Common myeloid progenitor, CD34-positive (primary cell): ENCODE measurements at places on chromosomes 4 and X.

DNA sequence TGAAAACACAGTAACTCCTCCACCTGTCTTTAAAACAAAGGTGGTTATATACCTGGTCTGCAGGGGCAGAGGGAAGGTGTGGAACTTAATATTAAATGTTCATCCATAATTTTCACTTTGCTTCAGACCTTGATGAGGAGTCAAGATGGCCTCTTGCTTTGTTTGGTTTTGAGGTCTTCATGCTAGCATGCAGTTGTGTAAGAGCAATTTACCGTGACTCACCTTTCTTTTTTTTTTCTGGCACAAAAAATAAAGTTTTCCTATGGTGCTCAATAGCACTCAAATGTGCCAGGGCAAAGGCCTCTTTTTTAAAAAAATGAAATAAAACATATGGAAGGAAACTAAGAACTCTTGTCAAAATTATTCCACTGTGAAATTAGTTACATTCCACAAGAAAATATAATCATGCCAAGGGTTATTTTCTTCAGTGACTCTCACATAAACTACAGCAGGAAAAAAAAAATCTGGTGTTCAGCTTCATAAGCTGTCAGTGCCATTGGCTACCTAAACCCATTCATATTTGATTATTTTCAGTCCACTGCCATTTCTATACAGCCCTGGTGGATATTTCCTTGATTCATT, 128.2 kb downstream of the SLC7A11 start:
- H3K36me3 ChIP-seq: no peaks in the 10 kb centered on the region
- H3K27me3 ChIP-seq: no peaks in the 10 kb centered on the region
- H3K27ac ChIP-seq: no peak overlapping the region
- DNase-seq: no peak
- H3K4me1 ChIP-seq: no peaks in the 10 kb centered on the region

- no peak for DNase-seq
- no peaks in the 10 kb centered on the region for H3K27me3 ChIP-seq
- no peak overlapping the region for H3K4me3 ChIP-seq
- no peak overlapping the region for H3K27ac ChIP-seq
- no peaks in the 10 kb centered on the region for H3K36me3 ChIP-seq
Measured at GRCh38 chr4:56859841-56860240, 38.3 kb upstream of the SPINK2 start.

- no peak overlapping the region for H3K4me3 ChIP-seq
- H3K27ac ChIP-seq: no peak overlapping the region
- no peaks in the 10 kb centered on the region for H3K36me3 ChIP-seq
- H3K4me1 ChIP-seq: no peaks in the 10 kb centered on the region
- H3K27me3 ChIP-seq: no peaks in the 10 kb centered on the region
Measured at GRCh38 chr4:172543249-172543648, 625.4 kb upstream of the GALNT7 start.

DNA sequence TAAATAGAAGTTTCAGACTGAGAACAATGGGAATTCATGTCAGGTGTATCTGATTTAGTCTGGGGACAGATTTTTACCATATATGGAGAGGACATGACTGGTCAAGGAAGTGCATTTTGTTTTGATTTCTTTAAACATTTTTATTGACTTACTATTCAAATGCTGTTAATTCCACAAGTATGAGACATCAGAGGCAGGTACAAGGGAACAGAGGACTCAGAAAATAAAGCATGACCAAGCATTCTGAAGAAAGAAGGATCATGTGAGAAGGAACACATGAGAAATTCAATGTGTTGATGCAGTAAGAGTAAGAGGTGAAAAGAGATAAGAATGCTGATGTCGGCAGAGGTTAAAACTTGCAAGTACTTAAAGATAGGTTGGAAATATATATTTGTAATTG, 1452.6 kb downstream of the PCDH7 start:
- H3K27ac ChIP-seq: no peak overlapping the region
- DNase-seq: no peak
- H3K4me1 ChIP-seq: no peaks in the 10 kb centered on the region
- no peaks in the 10 kb centered on the region for H3K36me3 ChIP-seq
- no peaks in the 10 kb centered on the region for H3K27me3 ChIP-seq

DNA sequence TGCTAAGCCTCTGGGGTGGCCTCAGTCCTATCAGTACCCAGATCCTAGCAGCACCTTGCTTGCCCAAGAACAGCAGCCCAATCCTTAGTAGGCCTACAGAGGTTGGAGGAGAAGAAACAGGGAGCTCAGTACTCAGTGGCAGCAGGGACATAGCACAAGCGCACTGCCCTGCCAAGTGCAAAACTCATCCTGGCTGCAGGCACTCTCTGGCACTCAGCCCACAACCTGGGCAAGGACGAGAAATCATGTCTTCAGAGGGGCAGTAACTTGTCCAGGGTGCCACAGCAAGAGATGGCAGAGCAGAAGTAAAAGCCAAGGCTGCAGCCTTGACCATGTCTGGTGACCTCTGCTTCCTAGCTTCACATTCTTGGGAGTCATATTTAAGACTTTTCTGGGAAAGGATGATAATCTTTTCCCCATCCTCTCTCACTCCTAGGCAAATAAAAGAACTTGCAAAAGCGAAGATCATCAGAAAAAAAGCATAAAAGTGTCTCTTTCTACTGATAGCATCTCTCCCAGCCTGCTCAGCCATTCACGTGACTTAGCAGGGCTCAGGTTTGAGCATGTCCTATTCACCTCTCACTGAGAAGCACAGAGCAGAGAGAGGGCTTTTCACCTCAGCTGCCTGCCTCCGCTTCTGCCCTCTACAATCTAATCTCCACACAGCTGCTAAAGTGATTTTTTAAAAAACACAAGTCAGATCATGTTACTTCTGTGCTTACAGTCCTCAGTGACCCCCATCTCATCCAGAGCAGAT, 37.2 kb upstream of the MAGEA4 start:
- H3K27me3 ChIP-seq: no peaks in the 10 kb centered on the region
- DNase-seq: no peak
- no peak overlapping the region for H3K27ac ChIP-seq

DNA sequence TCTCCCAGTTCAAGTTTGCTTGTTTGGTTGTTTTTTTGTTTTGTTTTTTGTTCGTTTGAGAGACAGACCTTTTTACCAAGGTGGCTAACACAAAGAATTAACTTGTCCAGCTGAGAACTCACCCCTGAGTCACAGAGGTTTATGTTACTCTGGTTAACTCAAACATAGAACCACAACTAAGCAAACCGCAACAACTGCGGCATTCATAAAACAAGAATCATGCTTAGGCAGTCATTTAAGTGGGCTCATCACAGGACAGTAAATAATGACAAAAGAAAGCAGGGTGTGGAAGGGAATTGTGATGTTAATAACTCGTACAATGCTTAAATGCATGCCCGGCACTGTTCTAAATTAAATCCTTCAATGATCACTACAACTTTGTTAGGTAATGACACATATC, 24.7 kb upstream of the IL13RA1 start:
- H3K4me1 ChIP-seq: no peaks in the 10 kb centered on the region
- no peak overlapping the region for H3K4me3 ChIP-seq
- H3K27ac ChIP-seq: no peak overlapping the region
- DNase-seq: no peak
- H3K27me3 ChIP-seq: no peaks in the 10 kb centered on the region
- no peaks in the 10 kb centered on the region for H3K36me3 ChIP-seq

DNA sequence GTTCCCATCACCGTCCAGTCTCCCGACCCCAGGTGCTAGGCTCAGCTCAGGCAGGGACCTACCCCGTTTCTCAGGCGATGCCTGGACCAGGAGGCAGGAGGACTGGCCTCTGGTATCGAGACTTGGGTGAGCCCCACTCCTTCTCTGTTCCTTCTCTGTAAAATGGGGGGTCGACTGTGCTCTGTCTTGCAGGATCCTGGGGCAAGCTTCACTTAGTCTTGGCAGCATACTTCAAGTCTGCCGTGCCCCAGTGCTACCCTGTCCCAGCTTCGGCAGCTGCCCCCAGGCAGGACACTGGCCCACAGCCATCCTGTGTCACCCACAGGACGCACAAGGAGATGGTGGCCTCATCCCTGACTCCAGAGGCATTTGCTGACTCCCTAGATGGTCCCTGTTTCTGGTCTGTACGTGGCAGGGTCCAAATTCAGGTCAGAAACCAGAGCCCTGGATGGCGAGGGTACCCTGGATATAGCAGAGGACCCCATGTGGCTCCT, 7.0 kb upstream of the HAUS7 start:
- no peaks in the 10 kb centered on the region for H3K36me3 ChIP-seq
- DNase-seq: no peak
- H3K4me1 ChIP-seq: peaks cover 10% of the 10 kb centered on the region
- no peak overlapping the region for H3K4me3 ChIP-seq
- H3K27ac ChIP-seq: no peak overlapping the region

DNA sequence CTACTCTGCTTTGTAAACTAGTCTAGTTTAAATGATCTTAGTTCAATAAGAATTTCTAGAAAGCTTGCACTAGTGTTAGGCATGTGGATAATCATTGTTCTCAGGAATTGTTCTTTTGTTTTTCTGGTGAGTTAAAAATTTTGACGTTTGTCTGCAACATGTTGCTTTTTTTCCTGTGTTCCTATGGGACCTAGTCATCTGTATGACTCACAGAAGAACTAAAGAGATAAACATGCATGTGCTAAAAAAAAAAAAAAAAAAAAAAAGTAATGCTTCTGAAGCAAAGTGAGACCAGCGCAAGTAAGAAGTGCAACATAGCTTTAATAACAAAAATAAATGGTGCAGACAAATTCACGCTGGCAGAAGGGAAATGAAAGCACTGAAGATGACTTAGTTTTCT, 471.2 kb downstream of the IQCM start:
- H3K4me1 ChIP-seq: no peaks in the 10 kb centered on the region
- no peaks in the 10 kb centered on the region for H3K36me3 ChIP-seq
- no peak for DNase-seq
- H3K27me3 ChIP-seq: no peaks in the 10 kb centered on the region
- no peak overlapping the region for H3K27ac ChIP-seq

DNA sequence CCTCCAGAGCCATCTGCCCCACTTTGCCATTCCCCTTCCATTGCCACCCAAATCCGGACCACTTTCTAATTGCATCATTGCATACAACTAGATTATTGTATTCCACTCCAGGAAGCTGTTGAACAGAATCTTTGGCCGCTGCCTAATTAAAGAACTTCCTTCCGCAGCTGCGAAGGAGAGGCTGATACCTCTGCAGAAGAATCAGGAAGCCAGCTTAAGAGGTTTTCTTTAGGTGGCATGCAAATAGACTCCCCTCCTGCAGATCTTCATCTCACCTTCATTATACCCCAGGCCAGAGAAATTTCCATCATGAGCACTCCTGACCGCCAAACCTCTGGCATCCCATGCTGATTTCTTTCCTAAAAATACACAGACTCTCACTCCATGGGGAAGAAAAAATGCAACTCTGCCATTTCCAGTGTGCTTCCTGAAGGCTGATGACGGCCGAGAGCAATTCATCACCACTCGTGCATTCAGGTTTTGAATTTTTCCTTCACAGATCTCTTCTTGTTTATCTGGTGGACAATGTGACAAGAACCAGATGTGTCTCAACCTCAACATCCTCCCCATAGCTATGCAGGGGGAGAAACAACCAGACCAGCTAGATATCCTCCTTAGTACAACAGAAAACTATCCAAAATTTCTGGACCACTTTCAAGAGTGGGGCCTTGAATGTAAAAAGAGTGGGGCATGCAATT, 31.2 kb downstream of the LGI2 start:
- peaks cover 11% of the 10 kb centered on the region for H3K27me3 ChIP-seq
- no peak overlapping the region for H3K4me3 ChIP-seq
- H3K27ac ChIP-seq: no peak overlapping the region
- peaks cover 11% of the 10 kb centered on the region for H3K4me1 ChIP-seq
- peak; percentile 49 for DNase-seq

- H3K27me3 ChIP-seq: no peaks in the 10 kb centered on the region
- H3K27ac ChIP-seq: peak overlapping the region; percentile 91
- peak overlapping the region; percentile 84 for H3K4me3 ChIP-seq
- peaks cover 9% of the 10 kb centered on the region for H3K36me3 ChIP-seq
- H3K4me1 ChIP-seq: peaks cover 7% of the 10 kb centered on the region
Measured at GRCh38 chr4:183658362-183659028, 490 bp downstream of the RWDD4 start.

DNA sequence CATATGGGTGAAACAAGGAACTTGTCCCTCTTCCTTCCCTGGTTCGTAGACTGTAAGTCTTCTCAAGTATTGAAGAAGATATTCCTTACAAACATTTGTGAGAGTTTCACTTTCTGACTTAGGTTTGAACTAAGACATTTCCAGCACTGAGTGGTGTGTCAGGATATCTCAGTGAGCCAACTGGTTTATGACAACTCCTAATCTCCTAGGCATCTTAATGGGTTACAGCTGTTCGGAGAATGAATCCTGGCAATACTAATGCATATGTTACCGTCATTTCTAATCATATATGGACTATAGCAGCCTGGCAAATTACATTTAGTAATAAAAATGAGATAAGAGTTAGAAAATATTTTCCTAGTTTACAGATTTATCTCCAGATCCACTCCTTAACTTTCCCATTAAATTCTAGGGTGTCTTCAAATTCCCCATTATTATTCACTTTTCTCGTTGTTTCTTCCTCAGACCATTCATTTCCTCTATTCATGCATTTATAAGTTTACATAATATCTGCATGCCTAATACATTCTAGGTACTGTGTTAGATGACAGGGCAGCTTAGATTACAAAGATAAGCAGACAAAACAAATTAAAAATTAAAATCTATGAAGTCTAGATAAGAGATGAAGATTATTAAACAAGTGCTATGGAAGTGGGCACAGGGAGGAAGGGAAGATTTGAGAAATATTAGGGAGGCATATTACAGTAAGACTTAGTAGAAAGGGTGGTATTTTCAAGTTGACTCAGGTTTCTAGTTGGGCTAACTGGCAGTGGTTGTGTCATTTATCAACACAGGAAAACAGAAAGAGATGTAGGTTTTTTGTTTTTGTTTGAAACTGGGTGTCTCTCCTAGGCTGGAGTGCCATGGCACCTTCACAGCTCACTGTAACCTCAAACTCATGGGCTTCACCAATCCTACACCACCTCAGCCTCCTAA, 173.9 kb downstream of the WDFY3 start:
- no peak overlapping the region for H3K27ac ChIP-seq
- DNase-seq: no peak
- H3K4me1 ChIP-seq: no peaks in the 10 kb centered on the region
- no peaks in the 10 kb centered on the region for H3K36me3 ChIP-seq
- H3K4me3 ChIP-seq: no peak overlapping the region
